ENCODE measurements at places on chromosomes 6 and 20.
A peak's percentile ranks its signal among the peaks of the same experiment; 100 is the strongest.

DNA sequence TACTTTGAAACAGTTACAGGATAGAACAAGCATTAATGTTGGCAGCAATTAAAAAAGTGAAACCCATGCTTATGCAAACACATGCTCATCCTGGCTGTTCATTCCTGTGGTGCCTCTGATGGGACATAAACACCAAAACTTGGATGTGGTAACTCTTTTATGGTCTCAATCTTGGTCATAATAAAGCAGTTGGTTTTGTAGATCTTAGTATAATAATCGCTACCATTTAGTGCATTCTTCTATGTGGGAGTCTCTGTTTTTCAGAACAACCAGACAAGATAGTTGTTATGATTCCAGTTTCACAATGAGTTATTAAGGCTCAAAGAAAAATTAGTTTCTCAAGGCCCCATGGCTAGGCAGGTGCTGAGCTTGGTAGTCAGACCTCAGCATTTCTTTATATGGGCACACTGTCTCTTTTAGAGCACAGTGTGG lies 184.0 kb downstream of the UTRN start:
- DNase-seq: no peak

DNA sequence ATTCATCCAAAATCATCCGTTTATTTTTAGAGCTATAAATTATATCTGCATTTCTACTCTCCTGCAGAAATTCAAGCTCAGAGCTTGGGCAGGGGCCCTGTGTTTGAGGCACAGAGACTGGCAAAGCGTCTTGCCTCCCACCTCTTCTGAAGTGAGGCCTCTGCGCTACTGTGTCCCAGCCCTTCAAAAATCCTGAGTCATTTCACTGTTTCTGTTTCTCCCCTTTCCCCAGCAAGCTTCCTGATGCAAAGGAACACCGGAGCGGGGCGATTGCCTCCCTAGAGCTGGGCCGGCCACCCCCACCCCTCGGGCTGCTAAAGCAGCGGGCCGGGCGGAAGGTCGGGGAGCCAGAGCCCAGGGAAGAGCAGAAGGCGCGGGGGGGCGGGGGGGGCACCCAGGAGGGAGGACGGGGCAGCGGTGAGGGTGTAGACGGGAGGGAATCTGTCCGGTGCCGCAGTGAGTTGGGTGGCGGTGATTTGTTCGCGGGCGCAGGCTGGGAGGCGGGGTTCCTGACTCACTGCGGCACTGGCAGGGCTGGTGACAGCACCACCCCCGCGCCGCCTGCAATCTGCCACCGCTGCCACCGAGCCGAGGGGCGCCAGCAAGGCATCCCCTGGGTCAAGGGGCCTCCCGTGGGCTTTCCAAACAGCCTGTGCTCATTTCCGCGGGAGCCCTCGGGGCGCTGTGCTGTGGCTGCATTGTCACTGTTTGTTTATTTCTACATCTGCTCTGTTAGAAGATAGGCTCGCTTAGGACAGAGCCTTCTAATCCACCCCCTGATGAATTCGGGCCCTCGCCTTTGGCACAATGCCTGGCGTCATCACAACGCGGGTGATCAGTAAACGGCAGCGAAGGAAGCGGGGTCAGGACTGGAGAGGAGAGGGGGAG lies 46.5 kb upstream of the SNAP25 start:
- DNase-seq: no peak

DNA sequence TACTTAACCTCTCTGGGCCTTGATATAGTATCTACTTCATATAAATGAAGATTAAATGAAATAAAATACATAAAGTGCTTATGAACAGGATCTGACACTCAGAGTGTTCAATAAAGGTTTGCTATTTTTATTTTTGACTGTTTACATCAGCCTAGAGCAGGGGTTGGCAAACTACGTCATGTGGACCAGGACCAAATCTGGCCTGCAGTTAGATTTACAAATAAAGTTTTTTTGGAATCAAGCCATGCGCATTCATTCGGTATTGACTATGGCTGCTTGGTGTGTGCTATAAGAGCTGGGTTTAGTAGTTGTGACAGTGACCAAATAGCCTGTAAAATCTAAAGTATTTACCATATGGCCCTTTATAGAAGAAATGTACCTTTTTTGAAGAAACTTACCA lies 20.8 kb downstream of the PEX7 start:
- DNase-seq: no peak

- DNase-seq: no peak
Measured at GRCh38 chr6:15791448-15792181, 128.8 kb upstream of the DTNBP1 start.

GRCh38 chr6:11754625-11755271 lies 23.9 kb downstream of the ADTRP start:
- DNase-seq: peak; percentile 52

DNA sequence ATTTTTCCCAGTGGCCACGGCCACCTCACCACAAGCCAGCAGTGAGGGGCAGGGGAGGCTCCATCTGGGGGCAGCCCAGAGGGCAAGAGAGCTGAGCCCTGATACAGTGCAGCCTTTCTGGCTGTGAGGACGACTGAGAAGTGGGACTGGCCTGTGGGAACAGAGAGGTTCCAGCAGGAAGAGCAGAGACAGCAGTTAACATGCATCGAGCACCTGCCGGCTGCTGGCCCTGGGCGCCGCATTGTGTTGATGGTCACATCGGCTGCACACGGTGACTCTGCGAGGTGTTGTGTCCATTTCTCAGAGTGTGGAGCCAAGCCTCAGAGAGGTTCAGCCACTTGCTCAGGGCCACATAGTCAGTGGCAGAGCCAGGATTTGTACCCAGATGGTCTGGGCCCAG lies 9.8 kb downstream of the FOXS1 start:
- no peak for DNase-seq

DNA sequence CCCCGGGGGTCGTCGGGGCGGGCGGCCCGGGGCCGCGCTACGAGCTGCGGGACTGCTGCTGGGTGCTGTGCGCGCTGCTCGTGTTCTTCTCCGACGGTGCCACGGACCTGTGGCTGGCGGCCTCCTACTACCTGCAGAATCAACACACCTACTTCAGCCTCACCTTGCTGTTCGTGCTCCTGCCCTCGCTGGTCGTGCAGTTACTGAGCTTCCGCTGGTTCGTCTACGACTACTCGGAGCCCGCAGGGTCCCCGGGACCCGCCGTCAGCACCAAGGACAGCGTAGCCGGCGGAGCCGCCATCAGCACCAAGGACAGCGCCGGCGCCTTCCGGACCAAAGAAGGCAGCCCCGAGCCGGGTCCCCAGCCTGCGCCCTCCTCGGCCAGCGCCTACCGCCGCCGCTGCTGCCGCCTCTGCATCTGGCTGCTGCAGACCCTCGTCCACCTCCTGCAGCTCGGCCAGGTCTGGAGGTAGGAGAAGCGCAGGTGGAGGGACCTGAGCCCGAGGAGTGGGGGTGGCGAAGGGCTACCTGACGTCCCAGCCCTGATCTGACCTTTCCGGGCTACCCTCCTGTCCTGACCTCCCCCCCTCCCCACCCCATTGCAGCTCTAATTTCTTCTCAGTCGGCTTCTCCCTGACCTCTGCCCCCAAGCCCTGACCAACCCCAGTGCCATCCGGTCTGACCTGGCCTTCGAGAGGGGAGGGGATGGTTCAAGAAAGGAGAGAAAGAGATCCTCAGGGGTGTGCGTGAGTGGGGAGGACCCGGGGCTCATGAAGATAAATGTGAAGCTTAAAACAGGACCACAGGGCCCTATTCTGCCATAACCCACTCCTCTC lies 558 bp downstream of the XKR7 start:
- DNase-seq: peak; percentile 60
